ENCODE measurements at places on chromosomes 4 and X.

DNA sequence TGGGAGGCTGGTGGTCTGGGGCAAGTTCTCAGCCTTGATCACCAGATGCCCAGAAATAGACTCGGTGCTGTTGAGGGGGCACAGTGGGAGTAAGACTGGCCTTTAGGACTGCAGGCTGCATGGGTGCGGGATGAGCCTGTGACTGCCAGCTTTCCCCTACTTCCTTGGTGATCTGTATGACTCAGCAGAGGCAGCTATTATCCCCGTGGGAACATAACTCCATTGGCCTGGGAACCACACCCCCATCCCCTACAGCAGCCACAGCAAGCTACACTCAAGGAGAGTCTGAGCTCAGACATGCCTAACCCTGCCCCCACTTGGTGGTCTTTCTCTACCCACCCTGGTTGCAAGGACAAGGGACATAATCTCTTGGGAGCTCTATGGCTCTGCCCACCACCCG lies 20.6 kb downstream of the CLIC2 start:
- no peak for DNase-seq

- no peak for DNase-seq
These were observed 26.2 kb downstream of the PRSS12 start for GRCh38 chr4:118326585-118326984.

- no peak for DNase-seq
These were observed 69.0 kb upstream of the PPP2R3B start for GRCh38 chrX:455673-456072.

DNA sequence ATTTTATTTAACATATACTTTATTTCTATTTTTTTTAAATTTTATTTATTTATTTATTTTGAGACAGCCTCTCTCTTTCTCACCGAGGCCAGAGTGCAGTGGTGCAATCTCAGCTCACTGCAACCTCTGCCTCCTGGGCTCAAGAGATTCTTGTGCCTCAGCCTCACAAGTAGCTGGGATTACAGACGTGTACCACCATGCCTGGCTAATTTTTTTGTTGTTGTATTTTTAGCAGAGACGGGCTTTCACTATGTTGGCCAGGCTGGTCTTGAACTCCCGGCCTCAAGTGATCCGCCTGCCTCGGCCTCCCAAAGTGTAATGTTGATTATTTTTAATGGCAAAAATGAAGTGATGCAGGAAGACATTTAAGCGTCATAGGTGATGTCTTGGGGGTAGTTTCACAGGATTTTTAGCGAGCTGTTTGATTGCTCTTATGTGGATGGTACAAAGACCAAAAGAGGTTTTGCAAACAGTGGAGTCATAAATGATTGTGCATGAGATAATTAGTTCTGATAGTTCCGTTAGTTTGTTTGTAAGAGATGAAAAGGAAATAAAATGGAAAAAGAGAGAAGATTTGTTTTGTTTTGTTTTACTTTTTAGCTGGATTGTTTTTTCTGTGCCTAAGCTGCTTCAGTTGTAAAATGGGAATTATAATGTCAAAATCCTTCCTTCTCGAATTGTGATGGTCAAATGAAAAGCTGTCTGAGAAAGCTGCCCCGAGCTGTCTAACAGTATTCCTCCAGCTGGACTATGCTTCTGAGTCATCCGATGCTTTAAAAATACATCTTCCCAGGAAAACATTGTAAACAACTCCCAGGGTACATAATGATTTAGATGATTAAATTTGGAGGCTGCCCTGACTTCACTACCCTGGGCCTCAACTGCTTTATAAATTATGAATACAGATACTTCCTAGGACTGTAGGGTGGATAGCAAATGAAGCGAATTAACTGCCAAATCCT lies 14.7 kb downstream of the RHOH start:
- no peak for DNase-seq

DNA sequence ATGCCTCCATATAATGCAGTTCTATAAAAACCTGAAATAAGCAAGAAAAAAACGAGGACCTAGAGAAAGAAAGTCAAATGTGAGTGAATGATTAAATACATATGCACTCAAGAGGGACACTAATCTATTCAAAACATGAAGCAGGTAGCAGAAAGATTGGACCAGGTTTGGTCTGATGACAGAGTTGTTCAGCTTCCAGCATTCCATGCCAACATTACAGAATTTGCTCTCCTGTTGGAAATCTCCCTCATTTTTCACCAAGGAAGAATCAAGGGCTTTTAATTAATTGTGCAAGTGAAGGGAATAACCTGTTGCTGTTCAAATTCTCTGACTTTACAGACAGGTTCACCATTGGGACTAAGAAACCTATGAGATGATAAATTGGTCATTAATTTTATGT lies 379.0 kb upstream of the RASGEF1B start:
- DNase-seq: no peak

DNA sequence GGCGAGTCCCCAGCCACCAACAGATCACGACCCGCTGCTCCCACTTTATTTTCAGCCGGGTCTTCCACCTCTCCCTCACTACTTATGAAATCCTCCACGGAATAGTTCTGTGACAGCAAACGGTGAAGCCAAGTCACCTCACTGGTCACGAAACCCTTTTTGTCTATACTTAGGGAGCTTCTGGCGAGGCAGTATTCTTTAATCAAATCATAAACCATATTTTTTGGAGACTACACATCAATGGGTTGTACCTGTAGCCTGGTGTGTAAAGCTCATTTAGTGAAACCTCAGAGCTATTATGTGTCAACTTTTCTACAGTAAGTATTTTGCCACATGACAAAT lies 809 bp upstream of the H2AZ1 start:
- no peak for DNase-seq

- no peak for DNase-seq
These were observed 126.4 kb downstream of the PJA1 start for GRCh38 chrX:69038816-69039215.

GRCh38 chr4:185404031-185404430 lies 7.4 kb downstream of the ANKRD37 start:
- DNase-seq: no peak

DNA sequence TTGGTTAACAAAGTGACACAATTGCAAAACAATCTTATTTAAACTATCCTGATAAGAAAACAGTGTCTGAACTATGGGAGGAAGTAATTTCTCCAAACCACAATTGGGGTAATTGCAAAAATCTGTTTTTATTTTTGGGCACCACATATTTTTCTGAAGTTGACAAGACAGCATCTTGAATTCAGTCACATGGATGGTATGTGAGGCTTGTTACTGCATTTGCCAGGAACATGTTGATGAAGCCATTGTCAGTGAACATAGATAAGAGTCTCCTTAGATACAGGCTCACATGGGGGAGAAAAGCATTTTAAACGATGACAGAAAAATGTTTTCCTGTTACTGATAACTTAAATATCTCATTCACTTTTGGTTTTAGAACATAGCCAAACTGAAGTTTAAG lies 5.5 kb upstream of the USP53 start:
- peak; percentile 16 for DNase-seq

GRCh38 chr4:8146157-8146556 lies 12.5 kb downstream of the ABLIM2 start:
- DNase-seq: no peak

GRCh38 chr4:185219551-185220344 lies 10.3 kb downstream of the SNX25 start:
- DNase-seq: no peak

DNA sequence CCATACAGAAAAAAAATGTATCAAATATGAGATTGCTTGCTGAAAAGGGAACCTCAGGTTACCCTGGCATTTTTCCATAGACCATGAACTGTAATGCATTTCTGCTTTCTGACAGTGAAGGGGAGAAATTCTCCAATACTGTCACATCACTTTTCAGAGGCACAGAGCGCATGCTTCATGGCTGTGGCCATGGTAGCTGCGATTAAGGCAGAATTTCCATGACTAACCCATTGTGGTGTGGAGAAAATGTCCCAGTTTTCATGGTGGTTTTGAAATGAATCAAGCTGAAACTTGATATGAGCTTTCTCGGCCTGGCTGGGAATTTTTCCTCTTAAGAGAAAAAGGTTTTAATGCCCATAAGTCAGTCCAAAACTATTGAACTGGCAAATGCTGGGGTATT lies 39.5 kb upstream of the MAP3K15 start:
- peak; percentile 60 for DNase-seq

DNA sequence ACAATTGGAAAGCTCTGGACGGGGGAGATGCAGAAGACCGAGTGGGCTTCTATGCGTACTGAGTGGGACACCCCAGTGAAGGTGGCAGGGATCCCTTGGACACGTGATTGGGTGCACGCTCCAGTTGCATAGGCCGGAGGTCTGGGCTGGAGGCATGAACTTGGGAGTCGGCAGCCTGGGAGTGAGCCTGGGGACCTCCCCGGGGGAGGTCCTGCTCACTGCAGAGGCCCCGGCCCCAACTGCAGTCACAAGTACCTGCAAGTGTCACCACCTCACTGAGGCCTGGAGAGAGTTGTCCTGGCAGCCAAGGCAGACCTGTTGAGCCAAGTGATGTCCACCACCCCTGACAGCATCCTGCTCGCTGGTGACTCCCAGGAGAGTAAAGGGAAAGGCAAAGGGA lies 49.3 kb upstream of the HMX1 start:
- DNase-seq: no peak

DNA sequence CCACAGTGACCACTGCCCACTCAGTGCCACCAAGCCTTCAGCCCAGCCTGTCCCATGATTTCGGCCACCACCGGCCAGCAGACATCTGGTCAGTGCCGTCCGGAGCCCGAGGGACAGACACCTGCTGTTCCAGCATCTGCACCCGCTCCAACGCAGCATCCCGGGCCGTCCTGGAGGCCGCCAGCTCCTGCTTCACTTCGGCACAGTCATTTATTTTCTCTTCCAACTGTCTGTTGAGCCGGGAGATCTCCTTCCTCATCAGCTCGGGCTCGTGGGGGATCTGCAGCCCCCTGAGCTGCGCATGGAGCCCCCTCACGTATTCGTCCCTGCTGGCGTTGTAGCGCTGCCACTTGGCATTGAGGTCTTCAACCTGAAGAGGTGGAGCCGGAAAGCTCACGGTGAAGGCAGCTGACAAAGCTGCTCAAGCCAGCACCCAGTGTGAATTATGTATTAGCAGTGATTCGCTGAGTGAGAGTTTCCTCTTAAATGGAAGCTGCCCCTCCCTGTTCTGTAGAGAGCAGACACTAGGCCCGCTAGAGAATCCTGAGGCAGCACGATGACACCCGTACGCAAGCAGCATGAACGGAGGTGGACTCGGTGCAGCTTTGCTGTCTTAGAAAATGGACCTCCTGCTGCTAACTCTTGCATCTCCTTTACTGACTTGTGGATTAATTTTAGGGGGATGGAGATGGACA lies 11.4 kb downstream of the TNIP2 start:
- no peak for DNase-seq

GRCh38 chr4:1987721-1988326 lies 20.9 kb downstream of the NELFA start:
- no peak for DNase-seq

DNA sequence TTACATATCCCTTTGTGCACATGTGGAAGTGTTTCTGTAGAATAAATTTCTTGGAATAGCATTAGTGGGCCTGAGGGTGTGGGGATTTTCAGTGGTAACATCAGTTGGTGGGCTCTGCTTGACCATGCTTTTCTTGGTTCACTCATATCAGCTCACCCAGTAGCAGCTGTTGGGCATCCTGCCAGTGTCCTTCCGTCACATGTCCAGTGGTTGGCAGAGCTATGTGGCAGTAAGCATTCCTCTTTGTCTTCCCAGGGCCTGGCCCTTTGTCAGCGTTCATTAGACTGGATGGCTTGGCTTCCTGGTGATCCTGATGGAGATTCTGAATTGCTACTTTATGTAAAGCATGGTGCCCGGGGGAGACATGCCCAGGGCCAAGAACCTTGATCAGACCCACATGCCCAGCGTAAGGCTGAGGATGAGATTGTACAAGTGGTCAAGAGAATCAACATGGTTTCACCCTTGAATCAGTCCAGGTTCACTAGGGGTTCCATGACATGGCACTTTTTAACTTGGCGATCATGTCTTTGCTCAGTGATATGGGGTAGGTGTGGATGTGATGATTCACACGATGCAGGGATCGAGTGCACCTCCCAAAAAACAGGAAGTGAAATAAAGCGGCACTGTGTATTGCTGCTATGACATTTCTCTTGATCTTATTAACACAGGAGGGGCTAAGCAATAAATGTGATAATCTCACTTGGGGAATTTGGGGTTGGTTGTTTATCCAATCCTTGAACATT lies 72.1 kb upstream of the IGFBP7 start:
- DNase-seq: no peak

- no peak for DNase-seq
These were observed 486.1 kb upstream of the POU3F4 start for GRCh38 chrX:83022020-83022419.

GRCh38 chrX:123331349-123331748 lies 147.3 kb downstream of the GRIA3 start:
- no peak for DNase-seq

DNA sequence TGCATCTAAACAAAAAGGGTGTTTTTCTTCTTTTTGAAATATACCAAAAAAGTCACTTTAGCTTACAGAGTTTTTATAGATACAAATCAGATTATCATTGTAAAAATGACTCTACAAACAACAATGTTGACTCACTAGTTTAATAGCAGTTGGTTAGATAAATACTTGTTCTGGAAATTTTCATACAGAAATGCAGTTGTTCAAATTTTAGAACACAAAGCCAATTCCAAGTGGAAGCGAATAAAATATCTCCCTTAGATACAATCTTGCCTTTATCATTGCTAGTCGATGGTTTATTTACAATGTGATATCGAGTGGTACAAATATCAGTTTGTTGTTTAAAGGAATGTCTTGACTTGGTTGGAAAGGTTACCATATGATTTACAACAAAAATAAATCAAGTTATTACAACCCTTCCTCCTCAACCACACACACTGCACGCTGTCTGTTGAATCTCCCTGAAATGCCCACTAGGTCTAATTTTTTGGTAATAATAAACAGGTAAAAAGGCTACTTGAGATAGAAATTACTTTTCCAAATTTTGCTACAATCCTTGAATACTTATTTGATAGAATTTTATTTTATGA lies 114.8 kb downstream of the CDS1 start:
- no peak for DNase-seq

- DNase-seq: no peak
These were observed 102.5 kb downstream of the PTTG2 start for GRCh38 chr4:38062776-38063097.

GRCh38 chrX:13923289-13923688 lies 106.4 kb upstream of the GPM6B start:
- DNase-seq: no peak

- DNase-seq: no peak
These were observed 23.6 kb upstream of the TBC1D14 start for GRCh38 chr4:6885953-6886557.

GRCh38 chr4:40335525-40335894 lies 377 bp downstream of the CHRNA9 start:
- no peak for DNase-seq

DNA sequence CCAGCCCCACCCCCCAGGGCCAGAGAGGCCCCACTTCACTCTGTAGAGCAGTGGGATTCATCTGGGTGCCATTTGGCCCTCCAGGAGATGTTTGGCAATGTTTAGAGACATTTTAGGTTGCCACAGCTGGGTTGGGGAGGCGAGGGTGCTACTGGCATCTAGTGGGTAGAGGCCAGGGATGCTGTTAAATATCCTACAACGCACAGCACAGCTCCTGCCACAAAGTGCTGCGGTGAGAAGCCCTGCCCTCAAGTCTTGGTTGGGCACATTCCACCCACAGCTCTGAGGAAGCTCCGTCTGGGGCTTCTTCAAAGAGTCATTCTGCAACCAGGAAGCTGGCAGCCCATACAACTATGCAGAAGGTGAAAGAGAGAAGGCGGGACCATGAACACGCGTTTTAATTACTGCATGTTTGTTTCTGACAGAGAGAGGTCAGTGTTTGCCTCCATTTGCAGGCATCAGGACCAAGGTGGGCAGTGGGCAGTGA lies 48.1 kb upstream of the FAM9C start:
- no peak for DNase-seq

All from AG09319 (cell line).